Myometrial cell (primary cell): ENCODE measurements at places on chromosomes 5 and 9. TPM values are rescaled to one million over a fixed set of nuclear protein-coding genes. Genes with fewer than 3 reads are reported as not detected.

SLC6A18 gene
- total RNA-seq, result not detected in 2 replicates

PKD2L2 gene
- not detected in 2 replicates for total RNA-seq

FCN2 gene
- not detected in 2 replicates for total RNA-seq

KCNMB1 gene
- total RNA-seq, result not detected in 2 replicates

APBA1 gene
- 0.18 and 0.58 TPM in 2 replicates for total RNA-seq
